T-helper 2 cell (primary cell): ENCODE measurements at places on chromosomes 6 and 20.

GRCh38 chr20:47860049-47860830, 75.0 kb upstream of the SULF2 start:
- DNase-seq = no peak

DNA sequence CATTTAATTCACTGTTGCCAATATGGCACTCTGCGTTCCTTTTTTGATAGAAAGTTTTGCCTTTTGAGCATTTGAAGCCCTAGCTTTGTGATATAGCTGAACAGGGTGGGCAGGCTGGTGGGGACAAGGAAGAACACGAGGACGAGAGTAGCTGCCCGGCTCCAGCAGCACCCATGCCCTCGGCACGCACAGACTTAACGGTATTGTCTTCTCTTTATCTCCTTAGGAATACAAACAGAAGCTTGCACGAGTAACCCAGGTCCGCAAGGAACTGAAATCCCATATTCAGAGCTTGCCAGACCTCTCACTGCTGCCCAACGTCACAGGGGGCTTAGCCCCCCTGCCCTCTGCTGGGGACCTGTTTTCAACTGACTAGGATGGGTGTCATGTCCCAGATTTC, 56.0 kb downstream of the RPRD1B start:
- DNase-seq = no peak

DNA sequence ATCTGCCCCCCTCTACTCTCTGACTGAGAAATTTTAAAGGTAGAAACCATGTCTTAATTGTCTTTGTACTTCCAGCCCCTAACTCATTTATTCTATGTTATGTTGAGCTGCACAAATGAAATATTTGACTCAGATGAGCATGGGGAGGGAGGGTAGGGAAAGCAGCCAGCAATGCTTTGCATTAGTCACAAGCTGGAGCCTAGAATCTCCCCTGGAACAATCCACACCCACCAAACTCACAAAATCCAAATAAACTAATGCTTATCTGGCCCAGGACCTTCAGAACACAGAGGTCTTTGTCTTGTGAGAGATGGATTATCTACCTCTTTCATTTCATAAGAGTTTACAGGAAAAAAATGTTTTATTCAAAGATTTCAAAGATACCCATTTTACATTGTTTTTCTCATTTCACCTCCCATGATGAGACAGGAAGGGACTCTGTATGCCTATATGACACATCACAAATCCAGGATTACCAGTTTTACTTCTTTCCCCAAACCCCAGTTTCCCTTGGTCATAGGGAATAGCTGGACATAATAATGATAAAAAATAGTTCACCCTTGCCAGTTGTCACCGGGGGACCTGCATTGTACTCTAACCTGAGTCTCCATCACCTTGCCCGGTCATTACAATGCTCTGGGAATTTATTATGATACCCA, 466.9 kb downstream of the KIF16B start:
- DNase-seq = no peak

DNA sequence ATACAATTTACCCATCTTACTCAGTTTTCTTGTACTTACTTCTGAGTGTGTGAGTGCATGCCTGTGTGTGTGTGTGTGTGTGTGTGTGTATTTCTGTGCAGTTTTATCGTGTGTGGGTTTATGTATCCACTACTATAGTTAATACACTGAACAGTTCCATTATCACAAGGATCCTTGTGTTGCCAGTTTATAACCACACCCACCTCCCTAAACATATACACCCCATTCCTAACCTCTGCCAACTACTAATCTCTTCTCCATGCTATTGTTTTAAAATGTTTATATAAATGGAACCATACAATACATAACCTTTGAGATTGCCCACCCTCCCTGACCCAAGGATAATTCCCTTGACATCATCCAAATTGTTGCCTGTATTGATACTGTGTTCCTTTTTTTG, 18.7 kb downstream of the POFUT1 start:
- no peak for DNase-seq

DNA sequence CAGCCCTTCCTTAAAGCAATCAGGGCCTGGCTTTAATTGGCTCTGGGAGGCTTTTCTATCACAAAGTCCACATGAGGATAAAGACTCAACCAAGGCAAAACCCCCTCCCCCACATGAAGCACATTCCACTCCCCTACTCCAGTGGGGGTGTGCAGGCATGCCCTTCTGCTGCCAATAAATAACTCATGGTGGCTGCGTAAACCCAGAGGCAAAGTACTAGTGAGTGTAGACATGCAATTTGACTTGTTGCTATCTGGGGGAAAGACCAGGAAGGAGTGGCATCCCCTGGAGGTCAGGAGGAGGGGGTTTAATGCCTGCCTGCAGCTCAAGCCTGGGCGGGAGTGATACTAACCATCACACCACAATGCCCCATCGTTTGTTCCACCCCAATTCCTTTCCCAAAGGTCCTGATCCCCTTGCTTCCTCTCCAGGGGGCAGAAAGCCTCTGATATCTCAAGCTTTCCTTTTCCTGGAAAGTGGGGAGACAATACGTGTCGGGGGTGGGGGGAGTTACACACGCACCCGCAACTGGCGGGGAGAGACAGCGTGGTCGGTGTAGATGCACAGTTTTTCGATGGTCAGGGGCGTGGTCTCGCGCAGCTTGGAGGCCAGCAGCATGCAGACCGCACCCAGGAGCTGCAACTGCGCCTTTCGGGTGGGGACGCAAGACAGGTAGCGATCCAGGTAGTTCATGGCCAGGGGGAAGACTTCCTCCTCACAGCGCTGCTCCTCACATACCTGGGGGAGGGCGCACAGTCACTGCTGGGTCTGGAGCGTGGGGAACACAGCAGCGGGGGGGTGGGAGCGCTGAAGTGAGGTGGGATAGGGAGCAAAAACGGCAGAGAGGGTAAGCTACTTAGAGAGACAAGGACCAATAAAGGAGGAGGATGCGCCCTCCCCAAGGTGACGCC, 1.5 kb downstream of the CCND3 start:
- no peak for DNase-seq

DNA sequence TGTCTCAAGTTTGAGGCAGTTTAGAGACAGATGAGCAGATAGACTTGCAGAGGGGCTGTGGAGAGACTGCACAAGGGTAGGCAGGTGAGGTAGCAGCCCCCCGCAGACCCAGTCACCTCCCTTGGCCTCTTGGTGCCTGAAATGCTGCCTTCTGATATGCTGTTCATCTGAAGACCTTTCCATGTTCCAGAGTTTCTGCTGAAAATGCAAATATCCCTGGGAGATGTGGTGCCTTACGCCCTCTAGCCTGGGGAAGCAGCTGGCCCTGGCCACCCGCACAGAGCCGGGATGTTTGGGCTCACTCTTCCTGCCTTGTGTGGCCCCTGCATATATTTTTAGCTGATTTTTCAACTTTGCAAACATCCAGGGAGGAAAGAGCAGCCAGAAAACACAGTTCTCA, 51.4 kb downstream of the TMEM242 start:
- DNase-seq = no peak

GRCh38 chr20:23759306-23759940, 8.7 kb upstream of the CST1 start:
- no peak for DNase-seq

DNA sequence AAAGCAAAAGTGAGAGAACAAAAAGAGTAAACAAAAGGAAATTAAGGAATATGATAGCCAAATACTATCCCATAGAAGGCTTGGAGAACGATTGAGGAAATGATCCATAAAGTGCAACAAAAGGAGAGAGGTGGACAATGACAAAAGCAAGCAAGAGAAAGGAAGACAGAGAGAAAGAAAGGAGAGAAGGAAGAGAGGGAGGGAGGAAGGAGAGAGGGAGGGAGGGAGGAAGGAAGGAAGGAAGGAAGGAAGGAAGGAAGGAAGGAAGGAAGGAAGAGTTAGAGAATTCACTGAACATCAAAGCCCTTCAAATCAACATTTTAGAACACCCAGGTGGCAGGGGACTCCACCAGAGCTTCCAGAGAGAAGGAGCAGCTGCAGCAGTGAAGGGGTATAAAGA, 185.0 kb downstream of the SYNDIG1 start:
- DNase-seq = no peak

DNA sequence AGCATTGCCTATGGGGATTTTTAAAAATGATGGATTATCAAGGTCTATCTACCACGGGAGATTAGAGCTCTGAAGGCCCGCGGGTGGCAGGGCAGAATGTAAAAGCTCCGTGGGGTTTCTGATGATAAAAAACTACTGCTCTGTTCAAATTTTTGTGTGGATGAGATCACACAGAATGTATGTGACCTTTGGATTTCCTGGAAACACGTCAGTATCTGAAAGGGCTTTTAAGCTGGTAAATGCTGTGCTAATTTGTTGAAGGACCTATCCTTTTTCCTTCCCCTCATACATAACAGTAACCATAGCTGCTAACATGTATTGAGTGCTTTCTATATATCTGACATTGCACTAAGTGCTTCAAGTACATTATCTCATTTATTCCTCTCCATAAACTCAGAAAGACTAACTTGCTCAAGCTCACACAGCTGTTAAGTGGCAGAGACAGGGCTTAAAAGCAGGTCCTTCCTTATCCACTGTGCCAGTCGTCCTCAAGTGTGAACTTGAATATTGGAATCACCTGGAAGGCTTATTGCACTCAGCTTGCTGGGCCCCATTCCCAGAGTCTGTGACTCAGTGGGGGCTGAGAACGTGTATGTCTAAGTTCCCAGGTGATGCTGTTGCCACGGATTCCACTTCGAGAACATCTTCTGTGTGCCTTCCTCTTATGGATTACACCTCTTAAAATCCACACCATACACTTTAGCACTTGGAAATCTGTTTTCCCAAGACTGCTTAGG, 1.9 kb upstream of the TMEM242 start:
- DNase-seq = no peak

DNA sequence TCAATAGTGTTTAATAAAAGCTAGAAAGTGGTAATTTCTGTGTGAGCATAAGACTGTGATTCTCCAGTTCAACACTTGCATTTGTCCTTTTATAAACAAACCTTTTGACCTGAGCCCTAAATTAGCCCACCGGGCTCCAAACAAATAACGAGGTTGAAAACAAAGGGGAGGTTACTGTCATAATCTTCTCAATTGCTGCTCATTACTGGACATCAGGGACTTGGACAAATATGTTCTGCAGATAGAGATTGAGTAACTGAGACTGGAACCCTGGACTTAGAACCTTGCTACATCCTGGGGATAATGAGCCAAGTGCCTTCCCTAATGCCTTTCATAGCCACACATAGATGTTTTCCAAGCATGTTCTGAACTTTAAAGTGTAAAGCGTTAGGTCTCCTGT, 84.2 kb upstream of the PCSK2 start:
- DNase-seq = no peak

- DNase-seq = no peak
Measured at GRCh38 chr6:169415179-169415578, 161.5 kb upstream of the THBS2 start.

DNA sequence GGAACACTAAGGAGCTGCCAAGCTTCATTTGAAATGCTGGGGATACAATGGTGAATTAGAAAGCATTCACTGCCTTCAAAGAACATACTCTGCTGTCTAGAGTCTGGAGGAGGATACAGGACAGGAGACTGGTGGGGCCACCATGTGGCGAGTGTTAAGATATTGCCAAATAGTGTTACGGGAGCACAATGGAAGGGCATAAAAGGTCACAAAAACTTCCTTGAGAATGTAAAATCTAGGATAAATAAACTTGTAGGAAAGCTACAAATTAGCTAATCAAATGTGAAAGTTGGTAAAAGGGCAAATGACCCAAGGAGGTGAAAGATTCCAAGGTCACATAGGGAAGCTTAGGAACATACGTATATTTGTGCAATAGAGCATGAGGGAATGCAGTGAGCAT, 271.7 kb downstream of the RFPL4B start:
- DNase-seq = no peak

GRCh38 chr6:125954735-125955339, 1.7 kb upstream of the HINT3 start:
- DNase-seq = no peak

GRCh38 chr6:161487694-161488093, 213.8 kb upstream of the AGPAT4 start:
- DNase-seq = no peak

- no peak for DNase-seq
Measured at GRCh38 chr6:126170978-126171382, 168.9 kb upstream of the CENPW start.

- DNase-seq = no peak
Measured at GRCh38 chr6:72788188-72788587, 166.3 kb downstream of the KCNQ5 start.

- DNase-seq = no peak
Measured at GRCh38 chr20:32473231-32474008, 111.7 kb downstream of the NOL4L start.

DNA sequence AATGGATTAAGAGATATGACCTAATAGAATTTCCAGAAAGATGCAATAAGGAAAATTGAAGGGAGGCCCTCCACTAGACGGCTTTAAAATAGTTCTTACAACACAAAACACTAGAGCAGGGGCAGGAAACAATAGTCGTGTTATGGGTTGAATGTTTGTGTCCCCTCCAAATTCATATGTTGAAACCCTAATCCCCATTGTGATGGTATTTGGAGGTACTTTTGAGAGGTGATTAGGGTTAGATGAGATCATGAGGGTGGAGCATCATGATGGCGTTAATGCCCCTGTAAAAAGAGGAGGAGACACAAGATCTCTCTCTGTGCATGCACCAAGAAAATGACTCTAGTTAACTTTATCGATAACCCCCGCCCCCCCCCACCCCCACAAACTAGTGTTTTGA, 104.0 kb upstream of the HMGN3 start:
- no peak for DNase-seq

GRCh38 chr20:20492521-20493332, 124.8 kb downstream of the INSM1 start:
- no peak for DNase-seq

- no peak for DNase-seq
Measured at GRCh38 chr20:13223736-13224520, 2.9 kb downstream of the ISM1 start.

- DNase-seq = no peak
Measured at GRCh38 chr6:35237476-35237875, 22.1 kb upstream of the ZNF76 start.

DNA sequence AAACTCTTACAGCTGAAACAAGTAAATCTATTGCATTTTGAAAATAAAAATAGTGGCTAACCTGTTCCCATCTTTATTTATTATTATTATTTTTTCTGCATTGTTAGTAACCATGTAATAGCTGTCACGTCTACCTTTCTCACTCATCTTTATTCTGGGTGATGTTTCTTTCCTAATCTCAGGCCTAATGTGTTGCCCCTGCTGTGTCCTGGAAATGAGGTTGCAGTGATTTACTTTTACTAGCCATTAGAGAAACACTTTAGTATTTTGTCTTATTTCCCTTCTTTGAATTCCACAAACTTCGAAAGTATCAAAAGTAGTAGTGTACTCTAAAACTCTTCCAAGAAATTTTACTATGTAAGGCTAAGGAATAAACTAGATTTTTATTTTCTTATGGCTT, 546.9 kb downstream of the GRIK2 start:
- DNase-seq = no peak

- no peak for DNase-seq
Measured at GRCh38 chr6:138891255-138891986, 95.5 kb downstream of the ECT2L start.

- no peak for DNase-seq
Measured at GRCh38 chr20:20261159-20261558, 106.7 kb upstream of the INSM1 start.
